PC-3 (cell line): ENCODE measurements at places on chromosomes 12 and 14.

- H3K4me3 ChIP-seq: no peak overlapping the region
- no peaks in the 10 kb centered on the region for H3K36me3 ChIP-seq
- DNase-seq: no peak
- no peak overlapping the region for H3K27ac ChIP-seq
Observed at GRCh38 chr14:66131111-66131510, 355.1 kb upstream of the CCDC196 start.

DNA sequence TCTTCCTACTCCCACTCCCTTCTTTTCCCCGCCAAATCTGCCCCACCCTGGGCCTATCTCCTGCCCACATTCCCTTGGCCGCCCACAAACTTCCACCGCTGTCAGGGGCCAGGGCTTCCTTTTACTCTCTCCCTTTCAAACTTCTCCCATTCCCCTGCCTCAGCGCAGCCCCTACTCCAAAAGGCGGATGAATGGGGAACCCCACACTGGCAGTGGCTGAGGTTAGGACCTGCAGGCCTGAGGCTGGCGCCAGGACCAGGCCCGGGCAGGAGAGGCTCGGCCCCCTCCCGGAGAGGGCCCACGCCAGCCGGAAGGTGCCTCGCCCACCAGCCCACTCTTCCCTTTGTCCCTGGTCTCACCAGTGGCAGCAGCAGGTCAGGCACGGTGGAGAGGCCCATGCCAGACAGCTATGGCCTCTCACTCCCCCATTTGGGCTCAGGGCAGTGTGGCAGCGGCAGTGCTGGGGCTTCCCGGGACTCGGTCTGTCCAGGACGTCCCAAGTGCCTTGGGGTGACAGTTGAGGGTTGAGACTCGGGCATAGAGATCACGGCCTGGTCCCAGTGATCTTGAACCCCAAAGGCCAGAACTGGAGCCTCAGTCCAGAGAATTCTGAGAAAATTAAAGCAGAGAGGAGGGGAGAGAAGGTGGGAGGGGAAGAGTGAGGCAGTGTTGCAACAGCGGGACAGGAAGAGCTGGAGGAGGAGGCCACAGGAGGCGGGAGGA lies at the start of gene TNFRSF1A:
TNFRSF1A (minus strand) TSS at position 660 of the 723 bp plus-strand sequence; CDS start at position 398, 262 bp downstream.
- H3K4me3 ChIP-seq: peak within 1 kb of the TSS; percentile 90
- H3K4me1 ChIP-seq: peaks cover 61% of the 10 kb centered on the region
- H3K27ac ChIP-seq: peak within 1 kb of the TSS; percentile 83
- DNase-seq: peak; percentile 61

DNA sequence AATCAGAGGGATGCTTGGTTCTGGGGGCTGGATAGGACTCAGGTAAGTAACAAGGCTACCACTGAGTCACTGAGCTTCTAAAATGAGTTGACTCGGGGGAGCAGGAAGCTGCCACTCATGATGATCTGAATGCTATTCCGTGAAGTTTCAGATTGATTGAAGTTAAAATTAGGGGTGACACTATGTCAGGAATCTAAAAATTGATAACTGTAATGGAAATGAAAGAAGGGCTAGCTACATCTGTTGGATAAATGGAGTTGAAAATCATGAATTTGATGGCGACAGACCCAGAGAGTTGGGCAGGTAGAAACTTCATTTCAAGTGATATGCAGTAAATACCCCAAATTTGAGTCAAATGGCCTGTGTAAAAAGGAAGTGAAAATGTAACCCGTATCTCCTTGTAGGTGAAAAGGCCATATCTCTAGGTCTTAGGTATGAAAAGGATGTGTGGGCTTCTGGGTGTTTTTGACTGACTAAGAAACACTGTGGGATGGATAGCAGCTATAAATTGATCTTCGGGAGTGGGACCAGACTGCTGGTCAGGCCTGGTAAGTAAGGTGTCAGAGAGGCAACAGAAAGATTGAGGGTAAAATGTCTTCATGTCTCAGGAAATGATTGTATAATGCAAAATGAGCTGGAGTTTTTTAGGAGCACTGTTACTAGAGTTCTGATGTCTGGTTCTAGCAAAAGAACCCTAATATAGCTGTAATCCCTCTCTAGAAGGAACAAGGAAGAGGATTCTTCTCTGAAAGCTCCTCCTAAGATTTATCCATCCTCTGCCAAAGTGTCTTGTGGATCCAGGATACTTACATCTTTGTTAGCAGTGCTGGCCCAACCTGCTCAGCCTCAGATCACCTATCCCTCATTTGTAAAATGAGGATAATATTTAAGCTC lies 57.3 kb downstream of the DAD1 start:
- no peak overlapping the region for H3K27ac ChIP-seq
- no peaks in the 10 kb centered on the region for H3K27me3 ChIP-seq
- peaks cover 5% of the 10 kb centered on the region for H3K4me1 ChIP-seq
- no peaks in the 10 kb centered on the region for H3K36me3 ChIP-seq
- no peak overlapping the region for H3K4me3 ChIP-seq
- DNase-seq: no peak

DNA sequence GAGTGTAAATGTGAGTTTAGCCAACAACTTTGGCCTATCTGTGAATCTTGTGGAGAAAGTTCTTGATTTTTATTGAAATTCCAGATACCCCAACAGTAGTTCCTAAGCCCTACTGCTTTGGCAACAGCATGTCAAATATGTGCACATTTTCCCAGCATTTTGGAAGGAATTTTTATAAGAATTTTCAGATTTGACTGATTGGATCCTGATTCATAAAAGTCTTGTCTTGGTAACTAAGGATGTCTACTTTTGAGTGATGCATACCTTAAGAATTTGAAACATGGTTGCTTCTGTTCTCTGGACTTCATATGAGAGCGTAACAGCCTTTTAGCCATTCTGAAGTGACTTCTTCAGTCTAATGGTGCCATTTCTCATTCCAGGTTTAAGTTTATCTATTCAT lies 106.7 kb downstream of the ANO4 start:
- H3K27me3 ChIP-seq: no peaks in the 10 kb centered on the region
- H3K27ac ChIP-seq: no peak overlapping the region
- no peak for DNase-seq
